KG1 (cell line): ENCODE measurements at places on chromosomes 3 and 15.

DNA sequence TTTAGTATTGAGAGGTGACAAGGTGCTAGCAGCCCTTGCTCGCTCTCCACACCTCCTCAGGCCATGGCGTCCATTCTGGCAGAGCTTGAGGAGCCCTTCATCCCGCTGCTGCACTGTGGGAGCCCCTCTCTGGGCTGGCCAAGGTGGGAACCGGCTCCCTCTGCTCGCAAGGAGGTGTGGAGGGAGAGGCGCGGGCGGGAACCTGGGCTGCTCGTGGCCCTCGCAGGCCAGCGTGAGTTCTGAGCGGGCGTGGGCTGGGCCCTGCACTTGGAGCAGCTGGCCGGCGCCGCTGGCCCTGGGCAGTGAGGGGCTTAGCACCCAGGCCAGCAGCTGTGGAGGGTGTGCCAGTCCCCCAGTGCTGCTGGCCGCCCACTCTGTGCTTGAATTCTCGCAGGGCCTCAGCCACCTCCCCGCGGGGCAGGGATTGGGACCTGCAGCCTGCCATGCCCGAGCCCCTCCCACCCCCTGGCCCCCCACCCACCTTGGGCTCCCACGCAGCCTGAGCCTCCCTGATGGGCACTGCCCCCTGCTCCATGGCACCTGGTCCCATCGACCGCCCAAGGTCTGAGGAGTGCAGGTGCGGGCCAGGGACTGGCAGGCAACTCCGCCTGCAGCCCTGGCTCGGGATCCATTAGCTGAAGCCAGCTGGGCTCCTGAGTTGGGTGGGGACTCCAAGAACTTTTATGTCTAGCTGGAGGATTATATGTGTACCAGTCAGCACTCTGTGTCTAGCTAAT is 785.2 kb downstream of the DIPK2A start:
- DNase-seq, result no peak

- DNase-seq, result no peak
Observed at GRCh38 chr15:101731746-101732145, 7.5 kb upstream of the TARS3 start.

- no peak for DNase-seq
Observed at GRCh38 chr3:52108302-52109232, 45.7 kb downstream of the POC1A start.

- DNase-seq, result no peak
Observed at GRCh38 chr15:70974004-70974832, 81.6 kb downstream of the LRRC49 start.

DNA sequence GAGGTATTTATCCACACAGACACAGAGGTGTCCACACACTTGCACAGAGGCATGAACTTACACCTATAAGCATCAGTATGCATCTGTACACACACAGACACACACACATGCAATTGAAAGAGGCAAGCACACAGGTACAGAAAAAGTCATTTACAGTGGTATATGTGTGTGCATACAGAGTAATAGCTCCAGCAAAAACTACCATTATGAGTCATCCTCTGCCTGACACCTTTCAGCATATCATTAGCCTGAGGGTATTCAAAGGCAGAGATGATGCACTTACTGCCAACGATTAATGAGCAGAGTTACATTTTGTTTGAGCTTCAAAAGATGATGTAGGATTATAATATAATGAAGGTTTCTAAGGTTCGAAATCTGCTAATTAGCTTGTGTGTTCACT is 100.3 kb upstream of the TPRG1 start:
- no peak for DNase-seq

DNA sequence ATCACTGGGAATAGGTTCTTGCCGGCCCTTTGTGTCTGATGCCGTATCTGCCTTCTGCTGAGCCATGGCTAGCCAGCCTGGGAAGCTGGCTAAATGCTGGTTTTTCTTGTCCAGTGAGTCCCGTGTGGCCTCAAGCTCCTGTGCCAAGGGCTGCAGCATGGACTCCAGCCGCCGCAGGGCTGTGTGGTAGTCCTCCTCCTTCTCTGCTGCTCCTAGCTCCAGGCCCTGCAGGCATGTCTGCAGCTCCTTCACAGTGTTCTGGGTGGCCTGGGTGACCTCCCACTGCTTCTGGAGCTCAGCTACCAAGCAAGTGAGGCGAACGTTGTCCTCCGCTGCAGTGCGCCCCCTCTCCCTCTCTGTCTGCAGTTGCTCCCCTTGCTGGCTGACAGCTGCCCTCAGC is 24.9 kb downstream of the CXCR6 start:
- DNase-seq, result no peak

DNA sequence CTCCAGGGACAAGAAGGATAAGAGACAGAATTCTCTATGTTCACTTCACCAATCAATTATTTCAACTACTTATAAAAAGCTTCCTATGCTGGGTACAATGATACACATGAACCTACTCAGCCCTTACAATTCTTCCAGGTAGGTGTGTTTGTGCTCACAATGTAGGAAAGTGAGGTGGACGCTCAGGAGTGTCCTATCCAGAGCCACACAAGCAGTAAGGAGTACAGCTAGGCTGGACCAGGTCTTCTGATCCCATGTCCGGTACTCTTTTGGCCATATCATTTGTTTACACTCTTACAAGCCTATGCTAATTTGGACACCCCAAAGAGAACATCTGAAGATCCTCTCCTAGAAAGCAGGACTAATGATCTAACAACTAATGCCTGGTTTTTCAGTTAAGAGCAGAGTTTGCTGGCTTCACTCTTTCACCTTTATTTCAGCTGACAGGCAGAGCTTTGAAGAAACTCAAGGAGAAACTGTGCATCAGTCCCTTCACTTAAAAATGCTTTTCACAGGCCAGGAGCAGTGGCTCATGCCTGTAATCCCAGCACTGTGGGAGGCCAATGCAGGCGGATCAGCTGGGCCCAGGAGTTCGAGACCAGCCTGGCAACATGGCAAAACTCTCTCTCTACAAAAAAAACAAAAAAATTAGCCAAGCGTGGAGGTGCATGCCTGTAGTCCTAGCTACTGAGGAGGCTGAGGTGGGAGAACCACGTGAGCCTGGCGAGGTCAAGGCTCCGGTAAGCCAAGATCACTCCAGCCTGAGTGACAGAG is 27.5 kb downstream of the IGF2BP2 start:
- no peak for DNase-seq

- no peak for DNase-seq
Observed at GRCh38 chr3:17639765-17640164, 102.7 kb downstream of the TBC1D5 start.

GRCh38 chr3:19769694-19770093 is 164.3 kb downstream of the EFHB start:
- no peak for DNase-seq

DNA sequence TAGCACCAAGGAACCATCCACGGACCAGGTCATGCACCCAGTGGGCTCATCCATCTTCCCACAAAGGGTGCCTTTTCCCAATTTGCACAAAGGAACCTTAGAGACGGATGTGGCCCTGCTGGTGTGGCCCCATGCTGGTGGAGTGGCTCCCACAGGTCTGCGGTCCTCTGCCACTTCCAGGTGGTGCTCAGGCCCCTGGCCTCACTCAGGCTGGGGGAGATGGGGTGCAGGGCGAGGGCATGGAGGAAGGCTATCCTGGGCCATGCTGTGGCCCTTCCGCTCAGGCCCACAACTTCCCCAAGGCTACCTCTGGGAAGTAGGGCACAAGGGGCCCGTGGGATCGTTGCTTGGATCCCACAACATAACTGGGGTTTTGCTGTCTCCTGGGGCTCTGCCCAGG is 5.2 kb upstream of the SYNM start:
- DNase-seq, result no peak

DNA sequence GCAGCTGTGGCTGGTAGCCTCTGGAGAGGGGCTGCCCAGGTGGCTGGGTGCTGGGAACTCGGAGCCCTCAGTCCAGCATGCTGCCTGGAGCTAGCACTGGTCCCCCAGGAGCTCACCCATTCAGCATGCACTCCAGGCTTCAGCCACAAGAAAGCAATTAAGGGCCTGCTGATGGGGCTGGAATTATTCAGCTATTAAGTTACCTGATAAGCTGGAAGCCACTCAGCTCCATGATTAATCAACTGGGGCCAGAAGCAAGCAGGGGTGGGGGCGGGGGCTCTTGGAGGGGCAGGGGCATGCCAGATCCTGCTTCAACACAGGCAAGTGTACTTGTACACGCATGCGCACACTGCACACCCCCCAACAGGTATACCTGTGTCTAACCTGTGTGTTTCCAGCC is 22.1 kb upstream of the TMEM115 start:
- no peak for DNase-seq

DNA sequence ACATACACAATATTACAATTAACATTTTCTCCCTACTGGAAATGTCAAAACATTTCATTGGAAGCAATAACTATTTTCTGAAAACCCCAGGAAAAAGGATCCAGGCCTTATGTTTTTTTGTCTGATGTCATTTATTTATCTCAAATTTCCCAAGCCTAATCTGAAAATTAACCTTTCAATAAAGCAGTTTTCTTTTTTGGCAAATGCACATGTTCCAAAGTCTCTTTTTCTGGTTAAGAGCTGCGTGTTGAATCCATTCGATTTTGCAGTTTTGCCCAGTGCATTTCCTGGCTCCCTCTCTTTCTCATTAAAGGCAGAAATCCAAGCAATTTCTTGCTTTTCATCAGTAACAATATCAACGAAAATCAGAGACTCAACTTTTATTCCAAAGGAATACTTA is 222.3 kb downstream of the NR1D2 start:
- DNase-seq, result no peak

GRCh38 chr3:168467115-168467714 is 371.5 kb upstream of the GOLIM4 start:
- DNase-seq, result peak; percentile 20

GRCh38 chr3:57706462-57706861 is 13.6 kb upstream of the DENND6A start:
- no peak for DNase-seq

DNA sequence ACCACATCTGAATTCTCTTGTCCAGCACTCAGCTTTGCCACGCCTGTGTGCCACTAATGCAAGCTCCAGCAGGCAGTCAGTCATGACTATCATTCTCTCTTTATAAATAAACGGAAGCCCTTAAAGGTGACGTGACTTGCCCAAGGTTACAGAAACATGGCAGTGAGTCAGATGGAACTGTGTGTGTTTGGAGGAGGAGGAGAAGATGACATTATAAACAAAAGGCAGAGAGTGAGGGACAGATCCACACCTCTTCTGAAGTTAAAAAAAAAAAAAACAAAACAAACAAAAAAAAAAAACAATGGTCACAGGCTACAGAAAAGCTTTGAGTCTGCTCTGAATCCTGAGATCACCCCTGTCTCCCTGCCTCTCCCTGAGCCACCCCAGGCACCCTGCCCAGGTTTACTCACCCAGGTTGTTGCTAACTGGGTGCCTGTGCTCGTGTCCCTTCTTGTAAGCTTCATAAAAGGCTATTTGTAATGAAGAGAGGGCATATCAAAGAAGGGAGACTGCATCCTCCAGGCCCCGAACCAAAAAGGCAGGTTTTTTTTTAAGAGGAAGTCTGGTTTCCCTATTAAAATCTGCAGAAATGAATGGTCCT is 119.7 kb upstream of the PHLDB2 start:
- no peak for DNase-seq

DNA sequence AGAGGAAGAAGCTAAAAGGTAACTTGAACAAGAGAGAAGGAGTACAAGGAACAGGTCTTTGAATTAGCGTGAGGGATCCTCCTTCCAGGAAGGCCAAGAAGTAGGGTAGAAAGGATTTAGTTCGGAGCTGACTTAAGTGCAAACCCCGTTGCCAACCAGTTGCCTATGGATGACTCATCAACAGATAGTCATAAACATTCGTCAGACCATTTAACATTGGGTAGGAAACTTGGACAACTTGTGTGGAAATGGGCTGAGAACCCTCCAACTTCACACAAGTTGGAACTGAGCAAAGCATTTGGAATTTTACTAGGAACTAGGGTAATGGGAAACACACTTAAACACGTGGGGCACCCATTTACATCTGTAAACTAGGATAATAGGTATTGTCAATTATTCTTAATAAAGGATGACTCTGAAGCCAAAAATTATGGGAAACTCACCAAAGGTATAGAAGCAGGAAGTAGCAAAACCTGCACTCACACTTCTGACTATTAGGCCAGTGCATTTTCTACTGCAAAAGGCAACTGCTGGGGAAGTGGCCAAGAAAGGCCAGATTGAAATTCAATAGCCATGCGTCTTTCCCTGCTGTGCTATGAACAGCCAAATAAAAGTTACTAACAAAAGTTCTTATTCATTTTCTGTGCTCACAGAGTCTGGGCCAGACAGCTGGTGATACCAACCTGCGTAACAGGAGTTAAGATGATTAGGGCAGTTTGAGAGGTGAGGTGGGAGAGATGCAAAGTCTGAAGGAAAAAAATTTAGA is 174.5 kb upstream of the TMC3 start:
- DNase-seq, result no peak

DNA sequence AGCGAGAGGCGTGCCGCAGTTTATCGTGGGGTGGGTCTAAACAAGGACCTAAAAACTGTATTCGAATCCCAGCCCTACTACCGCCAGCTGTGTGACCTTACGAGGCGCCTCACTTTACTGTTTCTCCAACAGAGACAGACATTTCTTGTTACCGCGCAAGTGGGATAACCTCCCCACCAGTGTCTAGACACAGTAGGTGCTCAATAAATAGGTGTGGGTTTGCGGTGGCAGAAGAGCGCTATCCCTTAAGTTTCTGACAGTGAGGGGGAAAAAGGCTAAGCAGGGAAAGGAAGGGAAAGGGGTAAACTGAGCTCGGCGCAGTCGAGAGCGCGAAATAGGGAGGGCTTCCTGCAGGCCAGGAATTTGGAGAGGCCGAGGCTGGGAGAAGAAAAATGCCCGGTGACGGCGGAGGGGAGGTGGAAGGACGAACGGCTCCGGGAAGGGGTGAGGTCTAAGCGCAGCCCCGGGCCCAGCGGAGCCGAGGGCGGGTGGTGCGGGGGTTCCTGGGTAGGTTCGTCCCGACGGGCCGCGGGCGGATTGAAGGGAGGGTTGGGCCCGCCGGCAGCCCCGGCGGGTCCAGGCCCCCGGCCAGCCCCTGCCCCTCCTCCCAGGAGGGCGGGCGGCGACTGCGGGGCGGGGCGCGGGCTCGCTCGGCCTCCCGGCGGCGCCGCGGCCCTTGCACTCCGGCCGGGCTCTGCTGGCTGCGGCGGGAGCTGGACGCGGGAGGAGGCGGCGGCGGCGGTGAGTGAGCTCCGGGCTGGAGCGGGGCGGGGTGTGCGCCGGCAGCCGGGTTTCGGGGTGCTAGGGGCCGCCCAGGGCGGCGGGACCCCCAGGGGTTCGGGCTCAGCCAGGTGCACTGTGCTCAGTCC is at the start of gene CGNL1:
CGNL1 (plus strand) TSS at position 679 of the 869 bp plus-strand sequence. CDS start 61,495 bp downstream, outside the sequence.
- no peak for DNase-seq

DNA sequence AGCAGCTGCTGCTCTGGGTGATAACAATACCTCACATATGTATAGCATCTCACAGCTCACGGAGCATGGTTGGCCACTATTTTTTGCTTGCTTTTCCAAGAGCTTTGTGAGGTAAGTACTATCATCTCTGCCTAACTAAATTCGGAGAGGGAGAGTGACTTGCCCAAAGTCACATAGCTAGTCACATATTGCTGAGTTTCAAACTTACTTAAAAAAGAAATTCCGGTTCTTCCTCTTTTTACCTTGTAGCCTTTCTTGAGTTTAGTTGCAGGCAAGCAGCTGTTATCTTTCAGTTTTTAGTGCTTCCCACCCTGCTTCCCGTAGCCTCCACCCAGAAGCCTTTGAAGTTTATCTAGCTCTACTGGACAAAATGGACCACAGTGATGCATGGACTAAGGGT is 309.2 kb downstream of the PDCD6IP start:
- DNase-seq, result no peak
